ENCODE measurements at places on chromosomes 1 and 21.
A peak's percentile ranks its signal among the peaks of the same experiment; 100 is the strongest.

DNA sequence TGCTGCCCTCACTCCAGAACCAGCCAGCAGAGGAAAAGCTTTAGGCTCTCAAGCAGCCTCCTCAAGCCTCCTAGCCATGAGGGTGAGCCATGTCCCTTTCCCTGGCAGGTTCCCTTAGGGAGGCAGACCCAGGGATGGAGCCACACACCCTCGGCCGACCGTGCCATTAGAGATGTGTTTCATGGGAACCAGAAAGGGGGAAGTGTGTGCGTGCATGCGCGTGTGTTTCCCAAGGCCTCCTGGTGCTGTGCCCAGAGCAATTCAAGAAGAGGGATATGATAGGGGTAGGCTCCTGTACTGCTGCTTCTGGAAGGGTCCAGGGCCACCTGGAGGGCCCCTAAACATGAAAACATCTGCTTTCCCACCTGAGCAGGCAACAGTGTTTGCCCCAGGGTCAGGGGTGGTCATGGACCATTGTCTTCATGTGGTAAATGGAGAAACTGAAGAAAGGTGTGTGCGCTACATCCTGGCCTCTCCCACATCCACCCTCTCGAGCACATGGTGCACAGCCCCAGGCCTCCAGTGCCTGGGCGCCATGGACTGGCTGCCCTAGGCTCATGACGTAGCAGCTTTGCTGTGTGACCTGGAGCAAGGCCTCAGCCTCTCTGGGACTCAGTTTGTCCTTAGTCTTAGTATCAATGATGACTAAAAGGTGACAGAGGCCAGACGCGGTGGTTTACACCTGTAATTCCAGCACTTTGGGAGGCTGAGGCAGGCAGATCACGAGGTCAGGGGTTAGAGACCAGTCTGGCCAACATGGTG, 48.1 kb downstream of the SYF2 start:
- DNase-seq: peak; percentile 5

- DNase-seq: no peak
Observed at GRCh38 chr1:26827663-26828062, 1.2 kb downstream of the ZDHHC18 start.

DNA sequence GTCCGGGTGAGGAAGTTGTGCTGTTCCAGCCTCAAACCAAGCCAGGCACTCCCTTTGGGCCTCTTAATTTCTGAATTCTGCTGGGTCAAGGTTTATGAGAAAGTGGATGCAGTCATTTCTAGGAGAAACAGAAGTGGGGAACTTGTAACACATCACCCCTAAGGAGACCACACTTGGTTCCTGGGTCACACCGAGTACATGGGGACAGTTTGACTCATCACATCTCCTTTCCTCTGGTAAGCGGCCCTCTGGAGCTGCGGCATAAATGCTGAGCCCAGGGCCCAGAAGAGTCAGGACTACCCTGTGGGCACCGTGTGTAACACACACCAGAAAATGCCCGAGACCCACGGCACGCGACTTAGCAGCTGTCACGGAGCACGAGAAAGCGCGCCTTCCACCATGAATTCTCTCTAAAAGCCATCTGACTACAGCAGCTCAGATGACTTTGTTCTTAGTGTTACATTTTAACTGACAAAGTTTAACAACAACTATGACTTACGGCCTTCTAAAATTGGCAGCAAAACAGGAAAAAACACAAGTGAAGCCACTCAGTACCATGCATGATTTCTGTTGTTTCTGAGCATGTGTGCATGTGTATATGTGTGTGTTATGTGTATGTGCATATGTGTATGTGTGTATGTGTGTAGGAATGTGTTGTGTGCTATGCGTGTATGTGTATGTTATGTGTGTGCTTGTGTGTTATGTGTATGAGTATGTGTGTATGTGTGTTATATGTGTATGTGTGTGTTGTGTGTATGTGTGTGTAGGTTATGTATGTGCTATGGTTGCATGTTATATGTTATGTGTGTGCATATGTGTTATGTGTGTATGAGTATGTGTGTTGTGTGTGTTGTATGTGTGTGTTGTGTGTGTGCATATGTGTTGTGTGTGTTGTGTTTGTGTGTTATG, 50.8 kb downstream of the TOMM20 start:
- DNase-seq: peak; percentile 87

- no peak for DNase-seq
Observed at GRCh38 chr21:27582948-27583430, 616.1 kb upstream of the ADAMTS5 start.
